ENCODE measurements at places on chromosomes 11 and 22.

- no peak for DNase-seq
Observed at GRCh38 chr22:27669798-27670599, 131.6 kb downstream of the MN1 start.

- DNase-seq, result peak; percentile 82
Observed at GRCh38 chr11:1389103-1389931, 417 bp upstream of the BRSK2 start.

DNA sequence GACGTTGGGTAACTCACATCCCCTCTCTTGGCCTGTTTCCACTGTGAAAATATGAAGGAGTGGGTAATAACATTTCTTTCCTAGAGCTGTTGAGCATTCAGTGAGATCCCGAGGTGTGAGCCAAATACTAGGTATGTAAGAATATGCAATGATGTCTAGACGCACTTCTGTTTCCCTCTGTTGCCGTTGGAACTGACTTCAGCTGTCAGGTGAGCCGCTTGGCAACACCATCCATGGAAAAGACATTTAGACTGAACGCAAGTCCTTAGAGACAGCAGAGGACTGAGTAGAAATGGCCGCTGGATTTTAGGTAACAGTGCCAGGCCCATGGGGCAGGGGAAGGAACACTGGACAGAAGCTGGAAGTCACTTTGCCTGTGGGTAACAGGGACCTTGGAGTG is 29.5 kb upstream of the SHANK2 start:
- DNase-seq, result no peak

- DNase-seq, result no peak
Observed at GRCh38 chr22:38347944-38348750, 30.9 kb upstream of the CSNK1E start.

DNA sequence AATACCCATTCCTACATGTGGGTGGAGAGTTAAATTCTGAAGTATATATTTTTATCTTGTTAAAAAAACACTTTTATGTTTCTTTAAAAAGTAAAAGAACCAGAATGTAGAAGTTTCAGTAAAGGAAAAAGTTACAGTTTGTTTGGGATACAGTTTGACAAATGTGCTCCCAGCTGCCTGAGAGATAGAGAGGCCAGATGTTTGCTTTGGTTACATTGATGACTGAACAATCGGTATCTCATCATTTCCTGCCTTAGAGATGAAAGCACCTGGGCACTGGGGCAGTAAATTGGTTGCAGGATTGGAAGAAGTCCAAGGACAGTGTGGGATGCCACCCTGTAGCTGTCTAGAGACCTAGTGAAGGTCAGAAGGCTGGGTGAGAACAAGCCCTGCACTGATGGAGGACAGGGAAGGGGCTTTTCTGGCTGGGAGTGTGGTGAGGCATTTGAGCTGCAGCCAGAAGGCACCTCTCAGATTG is 16.6 kb downstream of the MED15 start:
- DNase-seq, result no peak

GRCh38 chr22:24540470-24540869 is 14.5 kb downstream of the GUCD1 start:
- no peak for DNase-seq

- no peak for DNase-seq
Observed at GRCh38 chr11:38867338-38867737, 2269.3 kb upstream of the RAG2 start.

GRCh38 chr11:7423946-7424345 is 61.4 kb upstream of the OLFML1 start:
- no peak for DNase-seq

DNA sequence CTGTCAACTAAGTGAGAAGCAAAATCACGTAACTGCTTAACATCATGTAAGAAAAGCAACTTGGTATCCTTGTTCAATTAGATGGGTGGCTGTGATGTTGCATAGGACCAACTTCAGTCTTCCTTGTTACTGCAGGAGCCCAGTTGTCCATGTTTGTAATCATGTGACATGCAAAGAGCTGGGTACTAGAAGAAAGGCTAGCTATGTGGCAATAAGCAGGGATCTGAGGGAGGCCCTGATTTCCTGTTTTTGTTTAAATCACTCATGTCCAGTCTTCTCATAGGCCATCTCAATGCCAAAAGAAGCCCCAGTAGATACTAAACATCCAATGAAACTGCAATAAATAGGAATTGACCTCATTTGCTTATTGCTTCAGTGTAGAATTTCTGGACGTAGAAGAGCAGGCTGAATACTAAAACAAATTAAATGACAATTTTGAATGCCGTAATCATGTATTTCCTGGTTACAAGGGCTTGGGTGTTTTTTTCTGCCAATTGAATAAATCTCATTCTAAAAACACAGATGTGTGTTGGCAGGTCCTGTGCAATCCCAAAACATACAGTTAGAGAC is 140.8 kb upstream of the ARHGAP20 start:
- DNase-seq, result no peak

- DNase-seq, result no peak
Observed at GRCh38 chr11:114440121-114440860, 1.0 kb downstream of the REXO2 start.

DNA sequence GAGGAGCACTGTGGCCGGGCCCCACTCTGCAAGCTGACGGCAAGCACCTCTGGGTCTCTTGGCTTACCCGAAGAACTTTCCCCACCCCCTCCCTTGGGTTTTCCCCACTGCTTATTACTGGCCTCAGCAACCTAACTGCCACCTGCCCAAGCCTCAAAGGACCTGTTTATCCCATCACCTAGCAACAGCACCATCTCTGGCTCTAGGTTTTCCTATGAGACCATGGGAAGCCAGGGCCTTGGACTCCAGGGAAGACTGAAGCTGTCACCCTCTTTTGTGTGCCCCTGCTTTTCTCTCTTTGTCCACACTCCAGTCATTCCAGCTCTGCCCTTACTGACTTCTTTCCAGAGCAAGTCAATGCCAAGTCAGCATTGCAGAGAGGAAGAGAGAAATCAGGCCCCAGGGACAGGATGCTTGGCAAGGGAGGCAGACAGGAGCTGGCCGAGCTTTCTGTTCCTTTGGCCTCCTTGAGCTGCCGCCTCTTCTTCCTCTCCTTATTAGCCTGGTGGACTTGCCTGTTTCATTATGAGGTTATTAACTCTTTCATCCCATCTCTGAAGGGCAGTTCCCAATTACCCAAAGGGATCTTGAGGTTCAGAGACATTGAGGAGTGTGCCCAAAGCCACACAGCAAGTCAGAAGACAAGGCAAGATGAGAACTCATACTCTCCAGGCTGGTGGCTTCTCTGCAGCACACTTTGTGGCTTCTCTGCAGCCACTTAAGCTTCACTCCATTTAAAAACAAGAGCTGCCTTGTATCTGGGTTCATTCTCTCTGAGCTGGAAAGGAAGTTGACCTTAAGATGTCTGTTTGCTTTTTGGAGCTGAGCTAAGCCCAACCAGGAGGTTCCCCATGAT is at the start of gene SMIM35:
Gene SMIM35, minus strand, starts transcription at position 51 of the 856 bp plus-strand sequence. CDS start 206 bp downstream, outside the sequence.
- no peak for DNase-seq

DNA sequence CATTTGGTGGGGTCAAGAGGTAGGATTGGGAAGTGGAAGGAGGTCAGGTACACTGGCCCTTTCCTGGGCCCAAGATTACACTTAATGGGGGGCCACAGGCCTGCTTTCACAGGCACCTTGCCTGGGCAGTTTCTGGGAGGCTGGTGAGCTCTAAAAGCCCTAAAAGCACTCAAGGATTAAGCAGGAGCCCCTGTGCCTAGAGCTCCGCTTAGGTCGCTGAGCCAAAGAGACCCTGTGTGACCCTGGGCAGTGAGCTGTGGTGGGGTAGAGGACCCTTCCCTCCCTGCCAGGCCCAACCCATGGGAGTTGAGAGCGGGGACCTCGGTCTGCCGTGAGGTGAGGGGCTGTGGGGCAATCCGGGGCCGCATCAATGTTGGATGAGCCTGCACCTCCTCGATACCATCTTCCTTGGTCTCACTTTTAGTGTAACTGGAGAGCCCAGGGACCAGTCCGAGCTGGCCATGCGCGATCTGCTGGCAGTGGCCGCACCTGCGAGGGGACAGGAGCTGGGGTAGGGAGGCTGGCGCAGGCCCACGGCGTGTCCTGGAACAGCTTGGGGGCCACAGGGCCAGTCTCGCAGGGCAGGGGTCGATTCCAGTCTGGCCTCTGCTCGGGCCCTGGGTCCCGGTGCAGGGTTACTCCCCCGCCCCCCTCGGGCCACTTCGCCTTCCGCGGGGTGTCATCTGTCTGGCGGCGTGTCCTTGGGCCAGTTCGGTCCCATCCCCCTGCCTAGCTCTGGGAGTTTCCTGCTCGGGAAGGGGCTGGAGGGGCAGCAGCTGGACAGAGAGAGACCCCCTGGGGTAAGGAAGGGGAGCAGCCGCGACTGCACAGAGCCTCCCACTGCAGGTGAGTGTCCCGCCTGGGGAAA is 44.3 kb downstream of the EIF3F start:
- no peak for DNase-seq
